ENCODE measurements at places on chromosomes 4 and X.
A peak's percentile ranks its signal among the peaks of the same experiment; 100 is the strongest.

DNA sequence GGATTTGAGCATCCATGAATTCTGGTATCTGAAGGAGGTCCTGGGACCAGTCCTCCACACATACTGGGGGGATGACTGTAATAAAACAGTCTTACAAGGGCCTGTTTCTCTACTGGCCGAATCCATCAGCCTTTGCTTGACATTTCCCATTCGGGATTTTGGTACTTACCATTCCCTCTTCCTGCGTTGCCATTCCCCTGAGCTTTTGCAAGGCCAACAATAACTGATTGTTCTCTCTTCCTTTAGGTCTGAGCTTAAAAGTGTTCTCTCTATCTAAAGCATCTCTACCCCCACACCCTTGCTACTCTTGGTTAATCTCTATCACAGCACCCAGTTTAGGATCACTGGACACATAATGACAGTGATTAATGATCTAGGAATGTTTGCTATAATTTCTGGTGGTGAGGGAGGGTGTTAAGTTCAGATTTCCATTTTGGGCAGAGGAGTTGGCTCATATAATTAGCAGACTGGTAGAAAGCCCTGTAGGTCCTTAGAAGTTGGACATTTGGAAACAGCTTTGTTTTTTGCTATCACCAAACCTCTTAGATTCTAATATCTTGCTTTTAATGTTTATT is 29.4 kb downstream of the TMA16 start:
- DNase-seq, result no peak

DNA sequence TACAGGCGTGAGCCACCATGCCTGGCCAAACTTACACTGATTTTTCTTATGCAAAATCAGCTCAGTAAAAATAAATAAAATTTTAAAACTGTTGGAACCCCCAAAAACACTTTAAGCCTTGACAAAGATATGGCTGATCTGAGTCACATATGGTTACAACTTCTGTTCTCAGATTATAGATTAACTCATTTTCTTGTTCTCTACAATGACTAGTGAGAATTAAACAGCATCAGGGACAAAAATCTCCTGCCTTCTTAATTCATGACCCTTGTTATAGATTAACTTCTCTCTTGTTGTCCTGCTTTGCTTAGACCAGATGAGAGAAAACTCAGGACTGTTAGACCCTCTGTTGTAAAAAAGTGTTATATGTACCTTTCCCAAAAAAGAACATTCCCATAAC is 24.2 kb upstream of the EXOC1L start:
- no peak for DNase-seq

DNA sequence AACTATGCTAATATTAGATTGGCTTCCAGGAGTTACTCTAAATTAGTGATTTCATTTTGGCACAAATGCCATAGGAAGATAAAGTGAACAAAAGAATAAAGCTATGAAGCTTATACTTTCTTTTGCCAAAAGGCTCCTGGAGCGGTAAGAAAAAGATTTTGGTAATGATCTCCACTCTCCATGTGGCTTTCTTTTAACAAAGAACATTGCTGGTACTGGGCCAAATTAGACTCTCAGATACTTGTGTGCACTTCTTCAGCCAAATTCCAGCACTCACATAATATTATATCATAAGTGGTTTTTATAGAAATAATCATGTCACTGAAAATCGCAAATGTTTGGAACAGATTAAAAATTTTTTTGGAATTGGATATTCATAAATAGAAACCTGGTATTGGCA is 142.4 kb upstream of the FGF13 start:
- no peak for DNase-seq

- DNase-seq, result no peak
These were observed 53.7 kb downstream of the TRIM2 start for GRCh38 chr4:153257991-153258390.

GRCh38 chrX:39196192-39197102 is 395.2 kb downstream of the MID1IP1 start:
- DNase-seq, result peak; percentile 31

- DNase-seq, result no peak
These were observed 258.1 kb upstream of the AGTR2 start for GRCh38 chrX:115912372-115912897.

DNA sequence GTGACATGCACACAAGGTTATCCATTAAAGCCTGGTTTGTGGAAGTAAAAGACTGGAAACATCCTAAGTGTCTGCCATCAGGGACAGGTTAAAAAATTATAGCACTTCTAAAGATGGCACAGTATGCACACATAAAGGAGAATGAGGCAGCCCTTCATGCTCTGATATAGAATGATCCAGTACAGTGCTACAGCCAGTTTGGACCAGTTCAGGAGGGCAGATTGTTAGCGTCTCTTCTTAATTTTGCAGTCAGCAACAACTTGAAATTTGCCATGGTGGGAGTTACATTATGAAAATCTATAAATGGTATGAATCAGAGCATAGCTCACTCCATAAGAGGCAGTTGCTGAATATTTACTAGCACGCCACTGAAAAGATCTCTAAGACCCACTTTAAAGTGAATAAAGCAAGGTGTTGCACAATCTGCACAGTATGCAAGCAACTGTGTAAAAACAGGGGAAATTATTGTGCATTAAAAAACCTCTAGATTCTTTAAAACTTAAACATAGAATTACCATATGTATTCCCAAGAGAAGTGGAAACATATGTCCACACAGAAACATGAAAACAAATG is 20.3 kb upstream of the SOD3 start:
- no peak for DNase-seq

DNA sequence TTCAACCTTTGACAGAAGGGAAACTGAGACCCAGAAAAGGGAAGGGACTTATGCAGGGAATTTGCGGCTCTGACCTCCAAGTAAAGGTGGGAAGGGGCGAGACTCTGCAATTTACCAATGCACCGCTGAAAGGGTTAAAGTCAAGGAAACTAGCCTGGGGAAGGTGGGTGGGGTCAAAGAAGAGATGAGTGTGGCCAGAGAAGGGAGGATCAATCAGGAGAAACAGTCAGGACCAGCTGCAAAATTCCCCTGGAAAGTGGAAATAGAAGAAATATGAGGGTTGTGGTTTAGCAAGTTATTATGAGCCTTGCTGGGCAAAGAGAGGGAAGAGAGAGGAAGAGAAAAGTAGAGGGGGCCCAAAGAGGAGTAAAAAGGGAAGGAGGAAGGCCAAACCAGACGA is 30.5 kb downstream of the STARD8 start:
- DNase-seq, result no peak

- DNase-seq, result no peak
These were observed 77.2 kb downstream of the SH3KBP1 start for GRCh38 chrX:19810006-19810774.

- DNase-seq, result no peak
These were observed 649.6 kb upstream of the DIPK2B start for GRCh38 chrX:45850197-45850774.

- DNase-seq, result peak; percentile 50
These were observed 722 bp upstream of the EFHC2 start for GRCh38 chrX:44344194-44344593.

DNA sequence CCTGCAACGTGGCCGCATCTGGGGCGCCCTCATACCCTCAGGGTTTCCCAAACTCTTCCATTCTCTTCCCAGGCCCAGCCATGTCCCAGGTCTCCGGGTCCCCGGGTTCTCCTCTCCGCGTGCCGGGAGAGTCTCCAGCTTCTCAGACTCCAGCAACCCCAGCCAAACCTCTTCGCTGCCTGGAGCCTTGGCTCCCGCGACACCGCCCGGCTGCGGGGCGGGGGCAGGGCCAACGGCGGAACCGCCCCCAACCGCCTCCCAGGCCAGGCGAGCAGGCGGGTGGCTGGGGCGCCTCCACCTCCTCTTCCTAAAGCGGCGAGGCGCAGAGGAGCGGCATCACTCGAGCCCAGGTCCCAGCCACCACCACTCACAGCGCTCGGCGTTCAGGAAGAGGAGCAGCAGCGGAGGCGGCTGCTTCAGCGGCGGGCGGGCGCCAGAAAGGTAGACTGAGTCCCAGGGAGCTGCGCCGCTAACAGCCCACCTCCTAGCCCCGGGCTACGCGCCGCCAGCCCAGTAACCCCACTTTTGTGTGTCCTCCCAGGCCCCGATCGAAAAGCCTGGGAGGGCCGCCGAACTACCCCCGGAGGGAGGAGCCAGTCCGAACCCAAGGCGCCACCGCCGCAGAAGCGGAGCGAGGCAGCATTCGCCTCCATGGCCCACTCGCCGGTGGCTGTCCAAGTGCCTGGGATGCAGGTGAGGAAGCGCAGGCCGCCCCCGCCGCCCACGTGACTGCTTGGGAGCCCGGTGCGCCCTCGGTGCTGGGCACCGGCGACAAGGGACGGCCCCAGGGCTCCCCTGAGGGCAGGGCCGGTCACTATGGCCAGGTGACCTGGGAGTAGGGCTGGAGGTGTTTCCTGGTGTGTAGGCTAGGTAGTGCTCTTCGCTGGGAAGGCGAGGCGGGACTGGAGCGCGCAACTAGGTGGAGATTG is at the start of gene STK26:
Gene STK26, plus strand, starts transcription at position 336 of the 929 bp plus-strand sequence. Its CDS starts 316 bp downstream, at position 652.
- peak; percentile 46 for DNase-seq

DNA sequence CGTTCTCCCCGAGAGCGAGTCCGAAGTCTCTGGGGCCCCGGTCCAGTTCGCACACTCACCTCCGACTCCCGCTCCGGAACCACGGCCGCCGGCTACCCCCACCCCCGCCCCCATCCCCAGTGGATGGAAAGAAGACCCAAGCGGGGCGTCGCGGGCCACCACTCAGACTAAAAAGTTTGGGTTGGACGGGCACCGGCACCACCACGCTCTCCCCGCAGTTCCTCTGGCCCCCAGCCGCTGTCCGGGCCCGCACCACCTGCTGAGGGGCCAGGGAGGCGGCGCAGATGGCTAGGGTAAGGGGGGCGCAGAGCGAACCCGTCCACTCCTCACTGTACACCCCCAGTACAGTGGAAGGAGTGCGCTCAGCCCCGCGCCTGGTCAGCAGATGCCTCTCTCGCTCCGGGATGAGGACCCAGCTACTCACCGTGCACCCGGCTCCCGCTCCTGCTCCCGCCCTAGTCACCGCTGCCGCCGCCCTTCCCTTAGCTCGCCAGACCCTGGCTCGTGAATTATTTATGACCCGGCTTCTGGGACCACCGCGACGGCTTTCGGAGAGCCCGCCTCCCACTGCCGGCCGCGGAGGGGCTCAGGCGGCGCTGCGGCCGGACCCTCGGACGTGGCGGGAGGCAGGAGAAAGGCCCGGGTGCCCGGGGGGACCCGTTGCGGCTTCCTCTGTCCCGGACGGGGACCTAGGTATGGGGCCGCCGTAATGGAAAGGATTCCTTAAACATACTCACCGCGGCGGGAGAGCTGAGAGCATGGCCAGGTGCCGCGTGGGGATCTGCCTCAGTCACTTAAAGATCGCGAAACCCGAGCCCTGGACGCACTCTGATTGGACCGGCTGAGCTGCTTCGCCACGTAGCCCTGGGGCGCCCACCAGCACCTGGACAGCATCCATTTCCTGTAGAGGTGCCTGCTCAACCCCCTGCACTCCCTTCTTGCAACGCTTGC is at the start of gene PROM1:
Gene PROM1, minus strand, starts transcription at position 783 of the 951 bp plus-strand sequence. CDS start 8,117 bp downstream, outside the sequence.
- no peak for DNase-seq

- DNase-seq, result no peak
These were observed 11.9 kb downstream of the BMX start for GRCh38 chrX:15512401-15512965.

DNA sequence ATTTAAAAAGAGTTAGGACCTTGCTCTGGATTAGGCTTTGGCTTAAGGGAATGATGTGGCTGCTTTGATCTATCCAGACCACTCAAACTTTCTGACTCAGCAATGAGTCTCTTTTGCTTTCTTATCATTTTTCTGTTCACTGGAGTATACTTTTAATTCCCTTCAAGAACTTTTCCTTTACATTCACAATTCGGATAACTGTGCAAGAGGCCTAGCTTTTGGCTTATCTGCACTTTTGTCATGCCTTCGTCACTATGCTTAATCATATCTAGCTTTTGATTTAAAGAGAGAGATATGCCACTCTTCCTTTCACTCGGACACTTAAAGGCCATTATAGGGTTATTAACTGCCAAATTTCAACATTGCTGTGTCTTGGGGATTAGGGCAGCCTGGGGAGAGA is 147.9 kb downstream of the DCHS2 start:
- no peak for DNase-seq

DNA sequence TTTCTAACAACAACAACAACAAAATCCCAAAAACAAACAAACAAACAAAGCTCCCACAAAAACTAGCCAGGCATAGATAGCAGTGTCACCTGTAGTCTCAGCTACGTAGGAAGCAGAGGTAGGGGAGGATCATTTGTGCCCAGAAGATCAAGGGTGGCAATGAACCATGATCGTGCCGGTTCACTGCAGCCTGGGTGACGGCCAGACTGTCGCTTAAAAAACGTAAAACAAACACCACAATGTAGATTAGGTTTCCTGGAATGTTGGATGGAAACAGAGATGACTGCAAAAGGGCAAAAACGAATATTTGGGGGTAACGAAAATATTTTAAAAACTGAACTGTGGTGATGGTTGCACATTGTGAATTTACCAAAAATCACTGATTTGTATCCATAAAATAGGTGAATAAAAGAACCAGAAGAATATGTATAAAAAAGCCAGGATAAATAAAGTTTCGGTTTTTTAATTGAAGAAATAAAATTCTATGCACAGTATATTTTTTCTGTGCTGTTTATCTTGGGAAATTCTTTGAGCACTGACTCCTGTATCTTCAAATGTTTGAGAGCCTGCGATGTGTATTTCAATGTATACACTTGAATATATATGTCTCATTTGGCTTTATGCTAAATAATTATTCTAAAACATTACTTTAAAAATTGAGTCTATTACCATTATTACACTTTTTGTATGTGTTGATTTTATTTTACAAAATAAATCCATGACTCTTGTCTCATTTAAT is 1477.0 kb downstream of the PCDH7 start:
- no peak for DNase-seq
